Cardiac muscle cell (in vitro differentiated cells and primary cell): ENCODE measurements at places on chromosomes 2 and 18.

- DNase-seq, result no peak
Measured at GRCh38 chr2:148577845-148578492, 66.6 kb upstream of the EPC2 start.

GRCh38 chr2:200786423-200786822, 25.3 kb upstream of the BZW1 start:
- DNase-seq, result peak; percentile 42

DNA sequence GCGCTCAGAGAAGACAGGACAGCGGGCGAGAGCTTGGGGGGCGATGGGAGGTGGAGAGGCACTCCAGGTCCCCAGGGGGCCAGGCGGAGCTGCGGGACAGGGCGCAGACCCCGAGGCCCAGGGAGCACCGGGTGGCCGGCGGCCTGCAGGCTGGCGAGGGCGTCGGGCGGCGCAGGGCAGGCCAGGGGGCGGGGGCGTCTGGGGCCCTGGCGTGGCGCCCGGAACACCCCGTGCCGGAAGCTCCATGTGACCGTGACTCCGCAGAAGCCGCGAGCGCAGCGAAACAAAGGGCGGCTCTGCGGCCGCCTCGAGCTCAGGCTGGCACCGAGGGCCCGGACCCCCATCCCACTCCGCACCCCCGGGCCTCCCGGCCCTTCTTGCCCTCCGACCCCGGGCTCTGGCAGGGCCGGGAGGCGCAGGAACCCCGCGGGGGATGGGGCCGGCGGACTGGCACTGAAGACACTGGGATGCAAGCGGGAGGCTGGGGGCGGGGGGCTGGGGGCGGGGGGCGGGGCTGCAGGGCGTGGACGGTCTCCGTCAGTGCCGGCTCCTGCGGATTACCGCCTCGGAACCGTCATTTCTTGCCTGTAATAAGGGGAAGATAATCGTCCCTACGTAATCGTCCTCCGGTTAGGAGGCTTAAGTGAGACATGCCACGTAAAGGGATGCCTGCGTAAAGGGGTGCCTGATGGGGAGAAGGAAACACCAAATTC, 19.1 kb downstream of the SH2D6 start:
- DNase-seq, result peak; percentile 73

DNA sequence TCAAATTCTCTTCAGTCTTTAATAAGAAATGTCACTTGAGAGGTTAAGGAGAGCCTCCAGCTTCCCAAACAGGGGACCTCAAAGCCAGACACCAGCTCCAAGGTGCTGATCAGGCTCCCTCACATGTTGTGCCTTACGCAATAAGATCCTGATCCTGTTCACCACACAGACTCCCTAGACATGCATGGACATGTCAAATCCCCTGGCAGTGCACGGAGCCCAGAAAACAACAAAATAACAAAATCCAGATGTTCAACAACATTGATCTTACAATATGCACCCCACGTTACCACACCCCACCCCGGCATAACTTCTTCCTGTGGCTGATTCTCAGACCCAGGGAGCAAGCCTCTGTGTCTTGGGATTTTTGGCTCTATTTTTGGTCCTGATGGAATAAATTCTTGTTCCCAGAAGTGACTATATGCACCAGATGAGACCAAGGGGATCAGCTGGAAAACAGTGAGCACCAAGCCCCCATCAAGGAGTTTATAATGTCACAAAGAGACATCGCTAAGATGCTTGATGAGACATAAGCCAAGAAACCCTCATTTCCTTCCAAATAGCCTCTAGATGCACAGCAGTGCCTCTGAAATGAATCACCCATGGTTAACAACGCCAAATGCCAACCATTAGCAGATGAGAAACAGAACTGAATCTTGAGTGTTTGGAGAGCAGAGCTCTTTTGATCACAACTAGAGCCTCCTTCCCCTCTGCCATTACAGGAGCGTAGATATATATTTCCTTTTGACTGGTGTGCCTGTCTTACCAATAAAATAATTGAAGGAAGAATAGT, 198.2 kb downstream of the PRKCE start:
- no peak for DNase-seq

GRCh38 chr2:191539068-191539467, 138.9 kb upstream of the NABP1 start:
- DNase-seq, result peak; percentile 52

DNA sequence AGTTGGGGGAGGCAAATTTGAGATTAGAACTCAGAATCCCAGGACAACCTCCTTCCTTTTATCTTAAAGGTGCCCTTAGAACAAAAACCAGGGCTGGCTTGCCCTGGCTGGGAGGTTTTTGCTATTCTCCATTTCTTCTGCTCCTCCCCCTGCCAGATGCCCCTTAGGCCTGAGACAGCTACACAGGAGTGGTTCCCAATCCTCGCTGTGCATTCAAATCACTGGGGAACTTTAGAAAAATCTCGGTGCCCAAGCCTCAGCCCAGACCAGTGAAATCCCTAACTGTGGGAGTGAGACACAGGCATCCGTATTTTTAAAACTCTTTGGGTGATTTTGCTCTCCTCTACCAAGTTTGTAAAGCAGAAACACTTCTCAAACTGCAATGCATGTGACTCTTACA, 38.8 kb downstream of the LBH start:
- DNase-seq, result no peak

- DNase-seq, result no peak
Measured at GRCh38 chr2:169046440-169047151, 15.5 kb upstream of the ABCB11 start.

DNA sequence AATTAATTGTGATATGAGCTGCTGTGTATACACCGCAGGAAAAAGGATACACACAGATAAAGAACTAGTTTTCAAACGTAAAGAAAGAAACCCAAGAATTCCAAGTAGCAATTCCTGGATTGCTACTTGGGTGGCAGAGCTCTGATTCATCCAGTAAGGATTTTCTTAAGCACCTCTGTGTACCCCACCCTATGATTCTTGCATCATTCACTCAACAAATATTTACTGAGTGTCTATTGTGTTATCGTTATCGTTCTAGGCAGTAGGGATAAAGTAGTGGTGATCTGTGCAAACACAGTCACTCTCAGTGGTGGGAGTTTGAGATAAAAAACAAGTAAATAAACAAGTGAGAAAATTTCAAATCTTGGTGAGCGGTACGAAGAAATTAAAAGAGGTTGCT, 4.9 kb upstream of the TMEM200C start:
- DNase-seq, result no peak

- DNase-seq, result no peak
Measured at GRCh38 chr2:10328670-10329579, 26.2 kb downstream of the HPCAL1 start.

- no peak for DNase-seq
Measured at GRCh38 chr2:186480991-186481390, 5.1 kb upstream of the ZC3H15 start.

DNA sequence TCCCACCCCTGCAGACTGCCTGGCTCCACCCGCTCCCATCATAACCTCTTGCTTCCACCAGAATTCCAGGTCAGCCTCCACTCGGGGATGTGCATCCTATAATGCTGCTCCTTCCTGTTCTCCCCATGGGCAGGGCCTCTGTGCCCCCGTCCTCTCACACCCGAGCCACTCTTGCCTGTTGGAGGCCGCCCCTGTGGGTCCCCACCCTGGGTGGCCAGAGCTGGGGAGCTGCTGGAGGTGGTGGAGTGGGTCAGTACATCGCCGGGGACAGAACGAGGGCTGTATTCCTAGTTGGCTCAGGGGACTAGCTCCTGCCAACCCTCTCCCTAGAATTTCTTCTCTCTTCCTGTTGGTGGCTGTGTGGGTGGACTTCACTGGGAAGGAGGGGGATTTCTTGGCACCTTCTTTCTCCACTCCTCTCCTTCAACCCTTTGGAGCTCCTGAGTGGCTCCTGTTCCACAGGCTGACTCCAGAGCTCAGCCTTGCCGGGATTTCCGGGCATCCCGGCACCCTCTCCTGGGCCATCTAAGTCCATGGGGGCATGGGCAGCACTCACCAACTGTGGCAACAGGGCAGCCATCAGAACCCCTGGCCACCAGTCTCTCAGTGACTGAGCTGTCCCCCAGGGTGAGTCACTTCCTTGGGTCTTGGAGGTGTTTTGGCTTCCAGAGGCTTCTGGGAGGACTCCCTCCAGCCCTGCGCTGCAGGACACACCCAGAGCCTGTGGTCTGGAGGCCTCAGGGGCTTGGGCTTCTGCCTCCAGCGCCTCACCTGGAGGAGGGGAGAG, 88.2 kb upstream of the MCFD2 start:
- DNase-seq, result no peak
